Ascending aorta (tissue), 2 donors: ENCODE measurements at places on chromosomes 3 and 15.

- H3K27ac ChIP-seq: no peak overlapping the region
- H3K4me1 ChIP-seq: no peaks in the 10 kb centered on the region
- no peak for DNase-seq
- H3K36me3 ChIP-seq: no peaks in the 10 kb centered on the region
Measured at GRCh38 chr3:54424292-54424691, 301.9 kb downstream of the CACNA2D3 start.

DNA sequence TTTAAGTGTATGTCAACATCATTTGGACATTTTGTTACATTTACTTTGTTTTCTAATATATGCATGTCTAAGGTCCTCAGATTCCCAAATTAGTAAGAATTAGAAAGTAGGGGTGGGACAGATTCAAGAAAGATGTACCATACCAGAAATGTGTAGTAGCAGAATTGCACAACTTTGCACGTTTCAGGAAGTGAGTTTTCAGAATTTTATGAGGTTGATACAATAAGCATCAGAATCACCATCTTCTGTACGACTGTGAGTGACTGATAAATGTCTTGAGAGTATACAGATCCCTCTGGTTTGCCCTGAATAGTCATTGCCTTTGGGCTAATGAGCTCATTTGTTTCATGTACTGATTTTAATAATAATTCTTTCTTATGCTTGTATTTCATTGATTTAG lies 9.3 kb downstream of the ARIH2 start:
- H3K27me3 ChIP-seq: no peaks in the 10 kb centered on the region
- no peak overlapping the region for H3K4me3 ChIP-seq
- no peak for DNase-seq

DNA sequence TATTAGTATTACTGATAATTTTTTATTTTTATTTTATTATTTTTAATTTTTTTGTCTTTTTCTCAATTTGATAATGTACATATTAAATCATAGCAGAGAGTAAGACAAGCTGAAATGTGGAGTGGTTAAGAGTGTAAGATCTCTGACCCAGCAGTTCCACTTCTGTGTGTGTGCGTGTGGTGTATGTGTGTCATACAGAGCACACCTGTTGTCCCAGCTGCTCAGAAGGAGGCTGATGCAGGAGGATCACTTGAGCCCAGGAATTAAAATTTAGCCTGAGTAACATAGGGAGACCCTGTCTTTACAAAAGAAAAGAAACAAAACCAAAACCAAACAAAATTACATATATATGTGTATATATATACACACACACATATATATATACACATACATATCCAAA lies 1.4 kb upstream of the CIDEC start:
- H3K27me3 ChIP-seq: no peaks in the 10 kb centered on the region
- no peak for DNase-seq
- H3K27ac ChIP-seq: no peak overlapping the region
- H3K4me1 ChIP-seq: no peaks in the 10 kb centered on the region
- no peak overlapping the region for H3K4me3 ChIP-seq

DNA sequence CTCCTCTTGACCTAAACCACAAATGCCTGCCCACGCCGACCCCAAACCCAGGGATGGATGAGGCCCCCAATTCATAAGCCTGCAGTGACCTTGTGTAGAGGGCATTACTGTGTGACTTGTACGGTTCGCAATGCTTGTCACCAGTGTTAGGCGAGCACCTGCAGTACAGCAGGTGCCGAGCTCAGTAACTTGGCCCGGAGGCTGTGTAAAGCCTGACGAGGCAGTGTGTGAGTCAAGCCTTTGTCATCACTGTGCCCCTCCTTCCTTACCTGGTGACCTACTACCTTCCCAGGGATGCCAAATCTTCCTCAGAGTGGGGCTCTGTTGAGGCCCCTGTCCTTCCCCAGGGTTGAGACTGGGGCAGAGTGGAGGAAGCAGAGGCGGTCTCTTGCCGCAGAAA lies 37.2 kb upstream of the TMEM115 start:
- H3K4me1 ChIP-seq: peaks cover 13% of the 10 kb centered on the region
- H3K27ac ChIP-seq: no peak overlapping the region
- H3K4me3 ChIP-seq: no peak overlapping the region
- no peak for DNase-seq
- H3K36me3 ChIP-seq: no peaks in the 10 kb centered on the region

GRCh38 chr3:194874783-194875182 lies 189.1 kb downstream of the FAM43A start:
- no peak overlapping the region for H3K4me3 ChIP-seq
- no peaks in the 10 kb centered on the region for H3K36me3 ChIP-seq
- H3K4me1 ChIP-seq: no peaks in the 10 kb centered on the region
- no peaks in the 10 kb centered on the region for H3K27me3 ChIP-seq

DNA sequence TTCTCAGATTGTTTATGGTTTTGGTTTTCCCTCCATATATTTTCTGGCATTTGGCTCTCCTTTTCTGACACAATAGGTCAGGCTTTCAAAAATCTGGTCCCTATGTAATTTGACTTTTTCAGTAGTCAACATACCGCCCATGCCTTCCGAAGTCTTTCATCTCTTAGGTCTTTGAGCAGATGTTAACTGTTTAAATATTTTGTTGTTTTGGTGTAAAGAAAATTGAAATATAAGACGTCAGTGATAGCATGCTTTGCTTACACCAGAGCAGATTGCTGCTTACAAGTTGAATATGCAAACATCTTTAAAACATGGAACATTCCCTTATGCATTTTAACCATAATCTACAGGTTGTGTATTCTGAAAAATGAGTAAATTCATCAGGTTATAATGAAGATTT lies 233.0 kb downstream of the PTPRG start:
- no peaks in the 10 kb centered on the region for H3K36me3 ChIP-seq
- no peaks in the 10 kb centered on the region for H3K4me1 ChIP-seq
- H3K27ac ChIP-seq: no peak overlapping the region
- H3K4me3 ChIP-seq: no peak overlapping the region
- H3K27me3 ChIP-seq: no peaks in the 10 kb centered on the region

GRCh38 chr3:95971573-95971972 lies 842.8 kb upstream of the EPHA6 start:
- DNase-seq: no peak
- no peaks in the 10 kb centered on the region for H3K4me1 ChIP-seq
- no peaks in the 10 kb centered on the region for H3K27me3 ChIP-seq
- H3K4me3 ChIP-seq: no peak overlapping the region
- no peaks in the 10 kb centered on the region for H3K36me3 ChIP-seq

GRCh38 chr3:156600834-156601233 lies 45.9 kb upstream of the SSR3 start:
- H3K4me1 ChIP-seq: peaks cover 4% of the 10 kb centered on the region
- no peaks in the 10 kb centered on the region for H3K27me3 ChIP-seq
- no peak for DNase-seq
- H3K27ac ChIP-seq: no peak overlapping the region
- no peaks in the 10 kb centered on the region for H3K36me3 ChIP-seq
- no peak overlapping the region for H3K4me3 ChIP-seq

DNA sequence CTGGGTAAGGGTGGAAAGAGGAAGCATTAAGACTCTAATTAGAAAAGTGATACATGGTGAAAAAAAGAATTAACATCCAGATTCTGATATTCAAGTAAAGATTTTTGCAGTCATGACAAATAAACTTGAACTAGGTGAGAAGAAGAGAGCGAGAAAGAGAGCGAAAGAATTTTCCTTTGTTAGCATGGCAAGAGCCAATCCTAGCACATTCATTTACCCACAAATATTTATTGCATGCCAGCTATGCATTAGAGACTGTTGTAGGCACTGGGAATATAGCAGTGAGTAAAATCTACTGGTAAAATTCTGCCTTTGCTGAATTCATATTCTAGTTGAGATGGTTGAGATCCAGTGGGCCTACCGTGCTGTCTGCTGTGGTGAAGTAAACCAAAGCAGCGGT lies 177.9 kb upstream of the DPH6 start:
- H3K27ac ChIP-seq: no peak overlapping the region
- peaks cover 5% of the 10 kb centered on the region for H3K4me1 ChIP-seq
- no peaks in the 10 kb centered on the region for H3K27me3 ChIP-seq
- no peaks in the 10 kb centered on the region for H3K36me3 ChIP-seq
- no peak overlapping the region for H3K4me3 ChIP-seq

- no peaks in the 10 kb centered on the region for H3K36me3 ChIP-seq
- no peaks in the 10 kb centered on the region for H3K4me1 ChIP-seq
- DNase-seq: no peak
- H3K27ac ChIP-seq: no peak overlapping the region
- H3K27me3 ChIP-seq: no peaks in the 10 kb centered on the region
Measured at GRCh38 chr3:10889206-10889960, 73.4 kb downstream of the SLC6A11 start.

DNA sequence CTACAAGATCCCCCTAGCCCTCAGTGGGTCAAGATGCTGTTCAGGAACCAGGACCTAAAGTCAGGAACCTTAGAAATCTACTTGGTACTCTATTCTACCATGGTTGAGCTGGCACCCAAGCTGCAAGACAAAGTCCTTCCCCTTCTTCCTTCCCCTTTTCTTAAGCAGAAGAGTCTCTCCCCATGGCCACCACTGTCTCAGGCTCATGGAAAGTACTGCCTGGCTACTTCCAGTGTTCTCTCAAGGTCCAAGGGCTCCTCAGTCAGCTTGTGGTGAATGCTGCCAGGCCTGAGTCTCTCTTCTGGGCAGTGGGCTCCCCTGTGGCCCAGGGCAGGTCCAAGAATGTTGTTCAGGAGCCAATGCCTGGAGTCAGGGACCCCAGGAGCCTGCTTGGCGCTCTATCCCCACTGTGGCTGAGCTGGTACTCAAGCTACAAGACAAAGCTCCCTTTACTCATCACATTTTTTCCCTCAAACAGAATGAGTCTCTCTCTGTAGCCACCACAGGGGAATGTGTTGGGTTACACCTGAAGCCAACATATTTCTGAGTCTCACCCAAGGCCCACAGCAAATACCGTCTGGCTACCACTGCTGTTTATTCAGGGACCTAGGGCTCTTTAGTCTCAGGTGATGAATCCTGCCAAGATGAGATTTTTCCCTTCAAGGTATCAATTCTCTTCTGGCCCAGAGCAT lies 18.1 kb upstream of the SLC27A2 start:
- no peaks in the 10 kb centered on the region for H3K36me3 ChIP-seq
- H3K27ac ChIP-seq: no peak overlapping the region
- no peaks in the 10 kb centered on the region for H3K4me1 ChIP-seq
- H3K4me3 ChIP-seq: no peak overlapping the region

GRCh38 chr3:17544632-17545031 lies 197.8 kb downstream of the TBC1D5 start:
- no peaks in the 10 kb centered on the region for H3K4me1 ChIP-seq
- no peaks in the 10 kb centered on the region for H3K27me3 ChIP-seq
- no peak overlapping the region for H3K27ac ChIP-seq
- no peak for DNase-seq
- H3K4me3 ChIP-seq: no peak overlapping the region
- H3K36me3 ChIP-seq: no peaks in the 10 kb centered on the region

DNA sequence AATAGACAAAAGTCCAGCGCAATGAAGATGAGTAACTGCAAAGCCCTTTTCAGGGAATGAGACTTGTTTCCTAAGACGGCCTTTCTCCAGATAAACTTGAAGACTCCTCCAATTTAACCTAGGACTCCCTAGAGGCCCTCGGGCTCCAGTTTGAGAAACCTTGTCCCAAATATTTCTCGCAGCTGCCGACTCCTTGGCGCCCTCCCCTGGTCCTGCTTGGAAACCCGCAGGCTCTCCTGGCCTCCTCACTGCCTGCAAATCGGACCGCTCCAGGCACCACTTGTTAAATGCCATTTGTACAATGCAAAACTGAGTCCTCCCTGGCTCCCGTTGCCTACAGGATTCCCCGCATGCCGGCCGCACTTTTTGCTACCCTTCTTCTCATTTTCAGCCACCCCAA lies 36.8 kb downstream of the MUC4 start:
- no peak overlapping the region for H3K27ac ChIP-seq
- H3K36me3 ChIP-seq: no peaks in the 10 kb centered on the region
- no peaks in the 10 kb centered on the region for H3K27me3 ChIP-seq
- no peak overlapping the region for H3K4me3 ChIP-seq
- DNase-seq: no peak

- H3K36me3 ChIP-seq: peaks cover 3% of the 10 kb centered on the region
- H3K27ac ChIP-seq: no peak overlapping the region
- no peaks in the 10 kb centered on the region for H3K4me1 ChIP-seq
- H3K27me3 ChIP-seq: no peaks in the 10 kb centered on the region
- DNase-seq: no peak
- no peak overlapping the region for H3K4me3 ChIP-seq
Measured at GRCh38 chr3:23865595-23866396, 51.0 kb downstream of the NKIRAS1 start.

GRCh38 chr3:359672-360071 lies 163.1 kb downstream of the CHL1 start:
- H3K27me3 ChIP-seq: no peaks in the 10 kb centered on the region
- no peaks in the 10 kb centered on the region for H3K36me3 ChIP-seq
- no peaks in the 10 kb centered on the region for H3K4me1 ChIP-seq
- no peak for DNase-seq
- H3K27ac ChIP-seq: no peak overlapping the region

DNA sequence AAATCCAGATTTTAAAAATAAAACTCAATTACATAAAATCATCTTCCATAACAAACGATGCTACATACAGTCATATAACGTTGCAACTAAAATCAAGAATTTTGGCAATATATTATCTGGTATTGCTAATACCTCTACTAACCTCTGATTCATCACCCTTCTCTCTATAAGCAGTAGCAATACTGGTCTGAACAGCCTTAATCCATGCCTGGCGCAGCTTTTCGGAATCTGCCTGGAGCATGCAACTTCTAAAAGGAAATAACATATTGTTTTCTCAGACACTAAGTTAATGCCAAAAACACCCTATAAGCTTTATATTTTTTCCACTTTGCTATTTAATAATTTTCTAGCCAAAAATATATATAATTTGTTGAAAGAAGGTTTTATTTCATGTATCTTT lies 35.4 kb upstream of the XXYLT1 start:
- H3K36me3 ChIP-seq: peaks cover 4% of the 10 kb centered on the region
- no peaks in the 10 kb centered on the region for H3K27me3 ChIP-seq
- H3K27ac ChIP-seq: no peak overlapping the region
- no peaks in the 10 kb centered on the region for H3K4me1 ChIP-seq

- no peak overlapping the region for H3K27ac ChIP-seq
- DNase-seq: no peak
- H3K36me3 ChIP-seq: no peaks in the 10 kb centered on the region
- H3K4me3 ChIP-seq: no peak overlapping the region
Measured at GRCh38 chr3:85780806-85781205, 822.0 kb downstream of the CADM2 start.

GRCh38 chr3:73451301-73451944 lies 173.3 kb downstream of the PDZRN3 start:
- no peak overlapping the region for H3K4me3 ChIP-seq
- H3K36me3 ChIP-seq: no peaks in the 10 kb centered on the region
- no peak for DNase-seq
- peaks cover 5% of the 10 kb centered on the region for H3K4me1 ChIP-seq
- no peaks in the 10 kb centered on the region for H3K27me3 ChIP-seq

GRCh38 chr3:114450008-114450596 lies 156.3 kb downstream of the TIGIT start:
- no peaks in the 10 kb centered on the region for H3K36me3 ChIP-seq
- H3K4me3 ChIP-seq: no peak overlapping the region
- no peaks in the 10 kb centered on the region for H3K4me1 ChIP-seq
- H3K27ac ChIP-seq: no peak overlapping the region
- H3K27me3 ChIP-seq: no peaks in the 10 kb centered on the region
- DNase-seq: no peak

DNA sequence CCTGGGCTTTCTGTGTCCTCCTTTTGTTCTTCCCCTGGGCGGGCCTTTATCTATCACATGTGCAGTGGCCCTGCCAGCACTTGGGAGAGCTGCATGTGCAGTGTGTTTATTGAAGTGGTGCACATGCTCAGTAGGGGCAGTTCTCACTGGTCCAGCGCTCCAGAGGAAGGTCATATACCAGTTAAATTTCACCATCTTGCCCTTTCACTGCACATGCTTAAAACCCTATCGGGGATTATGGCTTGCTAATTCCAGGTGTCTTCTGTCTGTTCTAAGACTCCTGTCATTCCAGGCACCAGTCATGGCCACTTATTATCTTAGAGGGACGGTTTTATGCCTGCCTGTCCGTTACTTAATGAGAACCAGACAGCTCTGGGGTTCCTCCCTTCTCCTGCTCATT lies 52.2 kb downstream of the ROPN1B start:
- no peaks in the 10 kb centered on the region for H3K4me1 ChIP-seq
- peaks cover 24% of the 10 kb centered on the region for H3K36me3 ChIP-seq
- no peaks in the 10 kb centered on the region for H3K27me3 ChIP-seq
- no peak overlapping the region for H3K4me3 ChIP-seq
